ENCODE measurements at places on chromosomes 3 and 15.

DNA sequence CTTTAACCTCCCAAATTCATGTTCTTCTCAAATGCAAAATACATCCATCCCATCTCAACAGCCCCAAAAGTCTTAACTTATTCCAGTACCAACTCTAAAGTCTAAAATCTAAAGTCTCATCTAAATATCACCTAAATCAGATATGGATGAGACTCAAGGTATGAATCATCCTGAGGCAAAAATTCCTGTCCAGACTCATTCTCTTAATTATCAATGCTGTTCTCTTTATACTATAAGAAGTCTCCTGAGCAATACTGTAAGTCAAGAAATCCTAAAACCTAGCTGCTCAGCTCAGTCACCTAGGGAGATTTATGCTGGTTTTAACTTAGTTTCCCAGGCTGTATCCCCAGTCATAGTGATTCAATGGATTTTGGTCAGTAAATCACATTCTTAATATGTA, 11.1 kb downstream of the RAD18 start:
- DNase-seq = no peak

DNA sequence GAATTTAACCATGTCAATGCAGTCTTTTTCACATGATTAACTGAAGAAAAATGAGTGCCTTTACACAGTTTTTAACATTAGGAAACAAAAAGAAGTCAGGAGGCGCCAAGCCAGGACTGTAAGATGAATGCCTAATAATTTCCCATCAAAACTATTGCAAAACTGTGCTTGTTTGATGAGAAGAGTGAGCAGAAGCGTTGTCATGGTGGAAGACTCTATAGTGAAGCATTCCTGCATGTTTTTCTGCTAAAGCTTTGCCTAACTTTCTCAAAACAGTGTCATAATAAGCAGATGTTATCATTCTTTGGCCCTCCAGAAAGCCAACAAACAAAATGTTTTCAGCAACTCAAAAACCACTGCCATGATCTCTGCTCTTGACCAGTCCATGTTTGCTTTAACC, 156.8 kb upstream of the CDIN1 start:
- no peak for DNase-seq

GRCh38 chr3:99429502-99429901, 208.9 kb upstream of the COL8A1 start:
- no peak for DNase-seq

- DNase-seq = no peak
These were observed 91.6 kb upstream of the RGMA start for GRCh38 chr15:93180656-93181055.

GRCh38 chr3:175098644-175099043, 239.5 kb downstream of the NAALADL2 start:
- DNase-seq = no peak

DNA sequence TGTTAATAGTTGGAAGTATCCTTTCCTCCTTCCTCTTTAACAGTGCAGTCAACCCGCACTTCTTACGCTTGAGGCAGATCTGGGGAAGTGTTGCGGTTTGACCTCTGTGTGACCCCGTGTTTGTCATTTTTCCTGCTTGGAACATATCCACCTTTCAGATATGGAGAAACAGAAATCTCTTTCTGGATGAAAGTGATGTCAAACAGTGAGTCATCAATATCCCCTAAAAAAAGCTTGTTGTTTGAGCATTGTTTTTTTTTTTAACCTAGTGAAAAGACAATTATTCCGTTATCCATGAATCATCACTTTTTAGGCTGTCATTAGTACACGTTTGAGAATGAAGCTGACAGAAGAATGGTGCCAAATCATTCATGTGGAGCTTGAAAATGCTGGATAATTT, 293.7 kb downstream of the ARPP21 start:
- no peak for DNase-seq

- no peak for DNase-seq
These were observed 144.6 kb upstream of the MEF2A start for GRCh38 chr15:99421172-99421656.

- DNase-seq = no peak
These were observed 25.7 kb upstream of the MYLK start for GRCh38 chr3:123909785-123910184.

Data from stimulated activated CD4-positive, alpha-beta T cell treated with anti-CD3 and anti-CD28 coated beads, Interleukin-1b, Interleukin-23, amount 100 ng/mL, for 4 hours (primary cell).